Fibroblast of skin of left quadriceps (primary cell): ENCODE measurements at places on chromosomes 11 and 22.

- no peak for DNase-seq
These were observed 1.2 kb downstream of the TUBA8 start for GRCh38 chr22:18111759-18112330.

DNA sequence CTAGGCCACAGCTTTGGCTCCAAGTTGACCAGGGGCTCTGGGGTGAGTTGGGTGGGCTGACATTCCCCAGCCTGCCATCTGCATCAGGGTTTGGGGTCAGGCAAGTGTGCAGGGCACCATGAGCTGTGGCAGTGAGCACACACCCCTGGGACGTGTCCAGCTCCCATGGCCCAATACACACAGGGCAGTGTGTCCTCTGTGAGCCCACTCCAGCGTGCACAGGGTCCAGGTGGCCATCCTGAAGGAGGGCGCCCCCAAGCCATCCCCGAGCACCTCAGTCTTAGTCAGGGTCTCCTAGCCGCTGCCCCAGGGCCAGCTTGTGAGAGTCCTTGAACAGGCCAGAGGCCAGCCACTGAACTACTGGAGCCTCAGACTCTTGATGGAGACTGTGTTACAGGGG lies 1.2 kb upstream of the FGF3 start:
- no peak for DNase-seq

GRCh38 chr11:104390651-104391050 lies 226.7 kb upstream of the PDGFD start:
- no peak for DNase-seq

DNA sequence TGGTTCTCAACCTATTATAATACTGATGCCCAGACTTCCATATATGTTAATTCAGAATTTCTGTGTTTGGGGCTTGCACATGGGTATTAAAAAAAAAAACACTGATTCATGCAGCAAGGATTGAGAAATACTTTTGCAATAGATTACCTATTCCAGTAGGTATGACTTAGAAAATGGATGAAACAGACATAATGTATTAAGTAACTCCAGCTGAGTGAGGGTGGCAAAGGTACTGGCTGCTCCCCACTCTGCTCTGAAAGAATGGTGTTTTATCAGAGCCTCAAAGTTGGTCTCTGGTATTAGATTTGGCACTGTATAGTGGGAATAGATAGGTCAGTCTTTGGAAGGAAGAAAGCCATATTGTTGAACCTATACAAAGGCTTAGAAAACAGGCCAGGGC lies 234.3 kb upstream of the FOLH1 start:
- no peak for DNase-seq

GRCh38 chr22:39979048-39979447 lies 15.7 kb upstream of the FAM83F start:
- no peak for DNase-seq

DNA sequence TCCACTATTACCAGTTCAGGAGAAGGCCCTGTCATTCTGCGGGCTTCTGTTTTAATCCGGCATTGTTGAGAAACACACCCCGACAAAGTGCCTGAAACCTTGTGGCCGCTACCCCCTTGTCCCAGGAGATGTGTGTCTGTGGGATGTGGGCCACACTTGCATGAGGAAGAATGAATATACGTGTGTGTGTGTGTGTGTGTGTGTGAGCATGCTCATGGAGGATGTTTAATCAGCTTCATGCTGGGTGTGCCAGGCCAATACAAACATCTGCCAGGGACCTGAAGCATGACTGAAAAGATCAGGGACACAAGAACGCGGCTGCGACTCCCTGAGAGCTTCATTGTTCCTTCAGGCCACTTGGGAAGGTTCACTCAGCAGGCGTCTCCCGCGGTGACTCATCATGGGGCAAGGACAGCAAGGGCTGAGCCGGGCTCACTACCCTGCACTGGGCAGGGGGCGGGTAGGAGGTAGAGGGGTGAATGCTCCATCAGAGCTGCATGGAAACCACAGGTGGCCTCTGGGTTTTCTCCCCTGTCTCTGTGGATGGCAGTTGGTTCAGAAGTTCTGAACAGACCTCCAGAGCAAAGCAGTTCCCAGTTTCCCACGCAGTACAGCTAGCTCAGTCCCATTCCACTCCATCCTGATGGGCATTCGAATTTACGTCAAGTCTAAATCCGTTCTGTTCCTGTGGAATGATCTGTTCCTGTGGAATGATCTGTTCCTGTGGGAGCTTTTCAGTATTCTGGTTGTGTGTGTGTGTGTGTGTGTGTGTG lies 7.0 kb upstream of the MALAT1 start:
- DNase-seq: peak; percentile 82

DNA sequence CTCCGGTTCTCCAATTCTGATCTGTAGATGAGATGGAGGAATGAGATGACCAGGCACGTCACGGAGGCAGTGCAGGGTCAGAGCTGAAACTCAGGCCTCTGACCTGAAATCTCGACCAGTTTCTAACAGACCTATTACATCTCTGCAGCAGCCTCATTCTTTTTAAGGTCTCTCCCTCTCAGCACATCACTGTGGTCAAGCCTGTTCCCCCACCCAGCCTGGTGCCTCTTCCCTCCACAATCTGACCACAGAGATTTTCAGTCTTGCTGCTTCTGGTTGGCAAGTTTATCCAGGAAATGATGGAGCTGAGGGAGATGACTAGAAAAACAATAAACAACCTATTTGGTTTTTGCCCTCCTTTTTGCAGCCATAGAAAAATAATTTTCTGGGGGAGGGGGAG lies 9.5 kb downstream of the GRAMD1B start:
- DNase-seq: no peak

DNA sequence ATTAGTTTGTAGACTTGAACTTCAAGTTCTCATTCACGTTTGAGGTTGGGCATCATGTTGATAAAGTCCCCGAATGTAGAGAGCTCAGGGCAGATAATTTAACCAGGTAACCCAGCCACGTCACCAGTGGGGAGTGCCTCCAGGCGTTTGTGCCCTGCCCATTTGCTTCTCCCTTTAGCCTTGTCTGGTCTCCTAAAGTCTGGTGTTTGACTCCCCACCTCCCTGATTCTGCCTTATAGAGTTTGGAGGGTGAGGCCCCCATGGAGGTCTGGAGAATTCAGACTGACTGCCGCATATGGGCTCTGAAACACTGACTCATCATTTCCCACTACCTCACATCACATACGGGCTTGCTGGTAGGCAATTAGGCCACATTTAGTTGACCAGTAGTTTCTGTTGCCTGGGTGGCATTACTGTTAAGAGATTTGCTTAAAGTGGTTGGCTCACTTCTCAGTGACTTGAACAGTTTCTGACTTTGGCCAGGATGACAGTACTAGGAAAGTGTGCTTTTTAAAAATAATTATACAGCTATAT lies 99.3 kb upstream of the GAL start:
- DNase-seq: no peak

DNA sequence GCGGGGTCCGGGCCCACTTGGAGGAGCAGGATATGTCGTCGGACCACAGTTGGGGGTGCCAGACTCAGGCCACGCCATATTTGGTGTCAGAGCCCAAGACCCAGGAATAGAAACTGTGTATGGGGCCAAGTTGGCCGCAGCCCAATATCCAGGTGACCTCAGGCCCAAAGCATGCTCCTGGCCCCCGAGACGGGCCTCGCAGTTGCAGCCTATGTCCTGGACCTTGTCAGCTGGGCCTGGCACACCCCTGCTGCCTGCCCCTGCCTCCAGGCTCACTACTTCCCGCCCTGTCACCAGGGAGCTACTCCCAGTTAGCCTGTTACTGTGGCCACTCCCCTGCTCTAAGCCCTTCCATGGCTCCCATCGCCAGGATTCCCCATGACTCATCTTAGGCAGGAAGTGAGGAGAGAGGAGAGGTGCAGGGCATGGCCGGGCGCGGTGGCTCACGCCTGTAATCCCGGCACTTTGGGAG lies 23.1 kb downstream of the A4GALT start:
- DNase-seq: peak; percentile 37

GRCh38 chr11:44600839-44601383 lies 35.4 kb downstream of the CD82 start:
- no peak for DNase-seq

- DNase-seq: peak; percentile 22
These were observed 21.7 kb downstream of the CCDC81 start for GRCh38 chr11:86396396-86396795.

- DNase-seq: no peak
These were observed 5.5 kb upstream of the NNMT start for GRCh38 chr11:114290503-114291235.

GRCh38 chr11:29518389-29519174 lies 498.2 kb downstream of the KCNA4 start:
- no peak for DNase-seq

GRCh38 chr22:24867323-24868022 lies 61.5 kb downstream of the SGSM1 start:
- no peak for DNase-seq
